ENCODE measurements at places on chromosomes 3 and 15.
A peak's percentile ranks its signal among the peaks of the same experiment; 100 is the strongest.

GRCh38 chr3:130354430-130354829, 9.0 kb downstream of the COL6A5 start:
- DNase-seq = peak; percentile 9

DNA sequence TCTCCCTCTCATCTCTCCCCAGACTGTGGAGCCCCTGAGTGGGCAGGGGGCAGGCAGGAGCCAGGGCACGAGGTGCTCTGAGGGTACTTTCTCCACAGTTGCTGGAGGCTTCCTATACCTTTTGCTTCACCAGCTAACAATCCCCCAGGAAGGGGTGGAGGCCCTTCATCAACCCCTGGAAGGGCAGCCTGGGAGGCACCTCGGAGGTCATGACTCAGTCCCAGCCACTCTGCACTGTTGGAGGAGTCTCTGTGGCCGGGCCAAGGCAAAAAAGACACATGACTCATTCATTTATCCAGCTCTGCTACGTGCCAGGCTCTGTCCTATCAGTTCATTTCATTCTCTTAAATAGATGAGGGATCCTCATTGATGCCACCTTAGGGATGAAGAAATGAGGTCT, 15.6 kb upstream of the KY start:
- DNase-seq = peak; percentile 18

DNA sequence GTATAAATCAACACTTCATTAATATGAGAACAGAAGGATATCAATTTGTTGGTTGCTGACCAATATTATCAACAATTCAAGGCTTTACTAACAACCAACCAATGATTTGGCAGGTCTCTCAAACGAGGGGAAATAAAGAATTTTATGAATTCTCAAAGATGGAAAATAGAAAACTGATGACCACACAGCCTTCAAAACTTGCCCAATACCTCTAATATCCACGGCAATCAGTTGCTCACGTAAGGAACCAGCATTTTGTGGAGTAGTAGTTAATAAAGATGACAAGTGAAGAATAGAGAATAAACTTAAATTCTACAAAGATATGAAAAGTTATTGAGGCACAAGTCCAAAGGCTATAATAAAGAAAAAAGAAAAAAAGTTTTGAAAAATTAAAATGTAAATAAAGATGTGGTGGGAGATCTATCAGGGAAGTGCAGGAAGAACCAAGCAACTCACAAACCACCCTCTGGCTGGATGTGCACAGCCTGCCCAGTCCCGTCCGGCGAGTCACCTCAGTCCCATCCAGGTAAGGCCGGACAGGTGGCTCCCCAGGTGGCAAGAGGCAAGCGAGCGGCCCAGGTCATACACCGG, 808 bp downstream of the GK5 start:
- peak; percentile 11 for DNase-seq

GRCh38 chr3:113523241-113523640, 8.3 kb upstream of the SPICE1 start:
- DNase-seq = no peak

- DNase-seq = peak; percentile 63
Measured at GRCh38 chr3:27312044-27312668, 57.0 kb downstream of the NEK10 start.

- no peak for DNase-seq
Measured at GRCh38 chr15:71885390-71885789, 75.0 kb downstream of the NR2E3 start.

DNA sequence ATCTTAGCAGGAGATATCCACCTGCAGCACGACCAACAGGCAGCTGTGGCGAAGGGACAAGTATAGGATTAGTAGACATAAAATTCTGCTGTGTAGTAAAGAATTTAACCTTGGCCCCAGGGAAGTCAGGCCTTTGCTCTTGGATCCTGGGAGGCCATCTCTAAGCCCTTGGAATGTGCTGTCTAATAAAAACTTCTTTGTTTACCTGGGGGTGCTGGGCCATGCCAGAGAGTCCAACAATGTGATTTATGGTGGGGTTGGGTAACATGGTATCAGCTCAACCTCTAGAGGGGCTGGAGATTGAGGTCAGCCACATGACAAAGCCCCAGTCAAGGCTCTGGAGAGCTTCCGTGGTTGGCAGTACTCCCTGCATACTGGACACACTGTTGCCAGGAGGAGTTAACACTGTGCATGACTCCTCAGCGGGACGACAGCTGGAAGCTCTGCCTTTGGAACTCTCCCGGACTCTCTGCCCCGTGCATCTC, 52.4 kb downstream of the HEG1 start:
- peak; percentile 67 for DNase-seq

- DNase-seq = no peak
Measured at GRCh38 chr3:60983906-60984305, 267.3 kb downstream of the FHIT start.
